ENCODE measurements at places on chromosomes 2 and 18.

DNA sequence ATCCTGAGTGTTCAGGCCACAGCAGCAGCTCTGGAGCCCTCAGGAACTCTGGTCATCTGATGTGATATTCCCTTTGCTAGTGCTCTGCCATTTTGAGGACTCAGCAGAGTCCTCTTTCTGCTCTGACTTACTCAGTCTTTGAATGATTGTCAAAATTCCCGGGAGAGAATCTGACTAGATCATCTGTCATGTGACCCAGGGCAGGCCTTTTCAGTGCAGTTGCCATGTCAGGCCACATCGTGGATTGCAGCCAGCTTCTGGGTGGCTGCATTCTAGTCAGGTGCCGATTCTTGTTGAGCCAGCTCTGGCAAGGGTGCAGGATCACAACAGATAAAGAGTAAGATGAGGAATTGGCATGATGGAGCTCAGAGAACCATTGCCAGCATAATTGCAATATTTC, 795.6 kb downstream of the CPS1 start:
- DNase-seq = peak; percentile 28

- DNase-seq = no peak
Observed at GRCh38 chr18:13442451-13442850, 223.9 kb downstream of the LDLRAD4 start.

GRCh38 chr2:210991107-210991506, 434.7 kb downstream of the CPS1 start:
- DNase-seq = no peak

GRCh38 chr2:206083602-206084438, 2.2 kb downstream of the INO80D start:
- peak; percentile 8 for DNase-seq

DNA sequence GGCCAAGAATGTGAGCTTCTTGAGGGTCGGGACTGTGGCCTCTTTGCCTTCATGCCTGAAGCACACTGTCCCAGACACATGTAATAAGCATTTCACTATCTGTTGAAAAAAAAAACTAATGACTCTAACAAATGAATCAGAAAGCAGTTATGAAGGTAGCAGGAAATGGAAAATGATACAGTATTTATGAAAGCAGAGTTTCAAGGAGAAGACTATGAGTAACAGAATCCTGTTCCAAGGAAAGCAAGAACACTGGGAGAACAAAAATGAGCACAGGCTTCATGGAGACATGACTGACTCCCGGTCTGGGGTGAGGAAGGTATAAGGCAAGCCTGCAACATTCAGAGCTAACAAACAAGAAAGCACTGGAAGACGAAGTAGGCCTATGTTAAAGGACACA, 190.8 kb downstream of the RNF152 start:
- no peak for DNase-seq

- DNase-seq = peak; percentile 90
Observed at GRCh38 chr2:216713691-216714336, 18.5 kb upstream of the IGFBP5 start.

DNA sequence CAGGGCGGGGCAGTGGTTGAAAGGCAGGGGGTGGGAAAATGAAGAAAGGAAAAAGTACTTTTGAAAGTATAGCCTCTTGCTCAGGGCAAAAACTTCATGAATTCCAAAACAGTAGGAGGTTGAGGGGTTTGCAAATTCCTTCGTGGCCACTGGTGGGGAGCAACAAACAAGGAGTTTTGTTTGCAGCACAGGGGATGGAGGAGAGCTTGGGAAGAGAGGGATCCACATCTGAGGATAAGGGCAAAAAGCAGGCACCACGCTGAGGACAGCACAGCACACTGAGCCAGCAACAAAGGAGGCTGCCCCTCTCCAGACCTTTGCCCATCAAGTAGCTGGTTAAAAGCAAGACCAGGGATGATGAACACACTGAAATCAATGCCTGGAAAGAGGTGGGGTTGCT, 148.9 kb downstream of the TCF4 start:
- DNase-seq = no peak

- DNase-seq = no peak
Observed at GRCh38 chr2:205705511-205706349, 23.4 kb downstream of the NRP2 start.
